ENCODE measurements at places on chromosomes 2 and 18.

GRCh38 chr2:66851449-66851872 is 416.5 kb downstream of the MEIS1 start:
- DNase-seq, result no peak

DNA sequence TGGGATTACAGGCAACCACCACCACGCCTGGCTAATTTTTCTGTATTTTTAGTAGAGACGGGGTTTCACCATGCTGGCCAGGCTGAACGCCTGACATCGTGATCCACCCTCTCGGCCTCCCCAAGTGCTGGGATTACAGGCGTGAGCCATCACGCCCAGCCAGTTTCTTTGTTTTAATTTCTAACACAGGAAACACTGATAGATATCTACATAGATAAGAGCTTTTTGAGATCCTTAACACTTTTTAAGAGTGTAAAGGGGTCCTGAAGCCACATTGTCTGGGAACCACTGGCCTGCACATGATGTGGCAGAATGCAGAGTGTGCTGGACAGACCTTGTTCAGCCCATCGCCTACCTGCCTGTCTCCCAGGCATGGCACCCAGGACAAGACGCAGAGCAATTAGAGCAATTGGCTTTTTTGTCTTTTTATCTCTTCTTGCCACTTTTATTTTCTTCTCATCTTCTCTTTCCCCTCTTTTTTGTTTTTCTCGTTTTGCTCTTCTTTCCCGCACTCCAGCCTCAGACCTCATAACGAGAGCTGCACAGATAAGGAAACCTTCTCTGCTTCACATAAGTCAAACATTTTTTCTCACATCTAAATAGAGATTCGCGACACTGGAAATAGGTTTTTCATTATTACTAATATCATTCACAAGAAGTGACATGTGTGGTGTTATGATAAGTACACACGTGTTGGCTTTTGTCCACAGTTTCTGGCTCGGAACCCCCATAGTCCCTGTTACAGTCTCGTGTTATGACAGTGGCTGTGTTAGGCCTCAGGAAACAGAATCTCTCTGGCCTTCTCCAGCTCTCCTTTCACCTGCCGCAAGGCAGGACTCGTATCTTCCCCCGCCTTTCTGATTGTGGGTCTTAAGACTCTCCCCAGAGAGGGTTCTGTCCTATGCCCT is 25.2 kb upstream of the GPR55 start:
- no peak for DNase-seq

DNA sequence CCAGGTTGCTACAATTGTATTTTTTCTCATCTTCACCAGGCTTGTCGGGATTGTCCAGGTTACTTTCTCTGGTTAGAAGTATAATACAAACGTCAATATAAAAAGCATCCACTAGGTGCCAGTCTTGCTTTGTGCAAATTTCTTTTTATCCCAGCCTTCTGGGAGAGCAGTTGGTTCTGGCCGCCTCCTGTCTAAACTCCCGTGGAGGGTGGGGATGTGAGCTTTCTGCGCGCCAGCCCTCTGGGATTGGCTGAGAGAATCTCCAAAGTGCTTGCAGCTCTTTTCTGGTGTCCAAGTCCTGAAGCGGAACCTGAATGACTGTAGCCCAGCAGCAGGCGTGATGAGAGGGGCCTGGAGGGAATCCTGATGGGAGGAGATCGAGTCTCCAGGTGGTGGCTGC is 22.4 kb upstream of the TOGARAM2 start:
- peak; percentile 31 for DNase-seq

GRCh38 chr2:108927936-108928659 is 60.9 kb downstream of the EDAR start:
- DNase-seq, result no peak

DNA sequence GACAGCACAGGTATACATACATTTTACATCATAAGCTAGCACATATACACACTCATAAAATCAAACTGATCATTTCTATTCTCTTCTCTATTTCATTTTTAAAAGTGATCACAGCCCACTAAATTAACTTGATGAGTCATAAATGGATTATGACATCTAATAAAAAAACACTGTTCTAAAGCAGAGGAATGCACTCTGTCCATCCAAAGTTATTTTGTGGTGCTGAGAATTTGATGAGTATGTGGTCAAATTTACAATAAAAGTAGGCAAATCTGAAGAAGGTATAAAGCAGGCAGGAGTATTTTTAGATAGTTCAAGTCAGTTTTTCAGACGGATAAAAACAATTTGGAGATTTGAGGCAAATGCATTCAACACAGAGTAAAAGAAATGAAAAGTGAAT is 104.4 kb downstream of the NOL4 start:
- DNase-seq, result no peak

DNA sequence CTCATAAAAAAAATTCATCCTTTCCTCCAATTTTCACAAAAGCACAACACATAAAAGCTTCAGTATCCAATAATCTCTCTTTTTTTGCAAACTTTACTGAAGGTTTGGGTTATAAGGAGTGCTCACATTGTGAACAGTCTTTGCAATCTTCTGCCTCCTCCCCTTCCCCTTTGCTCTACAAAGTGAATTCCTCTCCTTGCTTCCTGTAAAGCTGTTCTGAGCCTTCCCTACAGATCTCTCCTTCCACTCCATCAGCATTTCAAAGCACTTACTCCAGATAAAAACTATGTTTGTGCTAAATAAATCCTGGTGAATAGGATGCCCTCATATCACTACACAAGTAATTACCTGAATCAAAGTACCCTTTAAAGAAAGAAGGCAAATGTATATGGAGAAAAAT is 4.6 kb upstream of the PDK1 start:
- no peak for DNase-seq

- no peak for DNase-seq
These were observed 696.2 kb downstream of the TSN start for GRCh38 chr2:122451697-122452096.

- DNase-seq, result no peak
These were observed 978 bp upstream of the TUBA4A start for GRCh38 chr2:219254590-219255201.

DNA sequence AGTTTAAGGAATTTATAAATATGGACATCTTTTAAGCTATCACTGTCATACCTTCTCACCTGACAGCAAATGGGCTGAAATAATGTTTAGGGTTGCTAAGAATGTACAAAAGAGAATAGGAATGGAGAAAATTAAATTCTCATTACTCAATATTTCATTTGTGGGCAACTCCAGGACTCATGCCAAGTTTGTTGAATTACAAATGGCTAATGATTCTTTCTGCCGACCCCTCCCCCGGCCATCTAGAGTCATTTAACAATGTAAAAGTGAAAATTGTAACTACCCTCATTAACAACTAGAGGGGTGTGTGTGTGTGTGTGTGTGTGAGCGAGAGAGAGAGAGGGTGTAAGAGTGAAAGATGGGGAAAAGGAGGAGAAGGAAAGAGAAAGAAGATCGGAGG is 708.5 kb upstream of the FAM98A start:
- DNase-seq, result no peak

DNA sequence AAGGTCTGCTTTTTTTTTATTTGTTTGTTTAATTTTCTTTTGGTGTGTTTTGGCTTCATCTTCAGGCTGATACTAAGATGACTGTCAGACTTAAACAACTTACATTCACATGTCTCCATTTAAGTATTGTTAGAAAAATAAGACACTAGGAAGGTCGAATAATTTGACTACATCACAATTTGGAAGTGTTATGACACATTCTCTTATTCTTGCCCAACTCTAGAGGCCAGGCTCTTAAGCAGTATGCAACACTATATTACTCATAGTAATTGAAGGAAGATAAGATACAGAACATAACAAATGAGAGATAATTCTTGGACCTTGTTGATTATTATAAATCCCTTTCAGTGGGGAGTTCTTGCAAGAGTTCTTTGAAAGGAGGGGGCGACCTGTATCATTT is 295.3 kb upstream of the COL3A1 start:
- DNase-seq, result no peak

DNA sequence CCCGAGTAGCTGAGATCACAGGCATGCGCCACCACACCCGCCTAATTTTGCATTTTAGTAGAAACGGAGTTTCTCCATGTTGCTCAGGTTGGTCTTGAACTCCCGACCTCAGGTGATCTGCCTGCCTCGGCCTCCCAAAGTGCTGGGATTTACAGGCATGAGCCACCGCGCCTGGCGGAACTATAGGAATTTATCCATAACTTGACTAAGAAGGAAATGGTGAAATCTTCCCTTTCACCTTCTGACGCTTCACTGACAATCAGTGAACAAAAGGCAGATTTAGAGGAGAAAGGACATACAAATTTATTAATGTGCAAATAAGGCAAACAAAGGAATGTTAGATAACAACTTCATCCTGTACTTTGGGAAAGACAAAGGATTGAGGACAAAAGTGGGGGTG is 15.4 kb upstream of the GULP1 start:
- DNase-seq, result no peak
